NCI-H446 treated with DMSO at 0.1 percent for 48 hours (cell line): ENCODE measurements at places on chromosomes 5 and 9.

DNA sequence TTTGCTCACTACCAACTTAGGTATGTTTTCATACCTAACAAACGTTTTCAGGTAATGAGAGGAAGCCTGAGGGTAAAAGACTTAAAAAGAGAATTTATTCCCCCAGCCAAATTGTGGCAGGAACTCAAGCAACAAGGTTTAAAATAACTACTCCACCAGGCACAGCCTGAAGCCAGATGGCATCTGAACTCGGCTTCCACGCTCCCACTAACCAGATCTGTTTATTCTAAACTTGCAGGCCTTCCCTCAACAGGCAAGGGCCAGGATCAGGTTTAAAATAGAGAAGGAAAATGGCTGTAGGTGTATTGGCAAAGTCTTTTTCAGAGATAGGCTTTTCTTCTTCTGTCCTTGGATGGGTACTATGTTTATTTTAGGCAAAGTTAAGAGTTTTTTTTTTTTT, 89.4 kb downstream of the OTULIN start:
- DNase-seq, result peak; percentile 43

GRCh38 chr9:127390248-127390545, 6.8 kb upstream of the SLC2A8 start:
- DNase-seq, result no peak

DNA sequence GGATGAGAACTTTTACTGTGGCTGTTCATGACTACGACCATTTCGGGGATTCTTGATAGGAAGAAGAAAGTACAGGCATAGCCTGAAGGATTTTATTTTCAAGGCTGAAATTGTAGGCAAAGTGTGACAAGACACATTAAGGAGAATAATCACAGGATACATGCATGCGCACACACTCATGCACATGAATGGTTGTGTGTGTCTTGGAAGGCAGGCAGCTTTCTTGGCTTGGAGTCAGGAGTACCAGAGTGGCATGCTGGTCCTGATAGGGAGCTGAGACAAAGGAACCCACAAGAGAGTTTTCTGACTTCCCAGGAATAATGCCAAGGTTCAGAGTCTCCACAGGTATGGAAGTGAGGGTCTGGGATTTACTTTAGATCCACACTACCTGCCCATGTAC, 22.2 kb downstream of the PLK2 start:
- DNase-seq, result no peak

GRCh38 chr5:170327168-170327567, 29.6 kb upstream of the LCP2 start:
- DNase-seq, result no peak

- DNase-seq, result no peak
Observed at GRCh38 chr5:142057697-142058056, 44.9 kb upstream of the GNPDA1 start.

DNA sequence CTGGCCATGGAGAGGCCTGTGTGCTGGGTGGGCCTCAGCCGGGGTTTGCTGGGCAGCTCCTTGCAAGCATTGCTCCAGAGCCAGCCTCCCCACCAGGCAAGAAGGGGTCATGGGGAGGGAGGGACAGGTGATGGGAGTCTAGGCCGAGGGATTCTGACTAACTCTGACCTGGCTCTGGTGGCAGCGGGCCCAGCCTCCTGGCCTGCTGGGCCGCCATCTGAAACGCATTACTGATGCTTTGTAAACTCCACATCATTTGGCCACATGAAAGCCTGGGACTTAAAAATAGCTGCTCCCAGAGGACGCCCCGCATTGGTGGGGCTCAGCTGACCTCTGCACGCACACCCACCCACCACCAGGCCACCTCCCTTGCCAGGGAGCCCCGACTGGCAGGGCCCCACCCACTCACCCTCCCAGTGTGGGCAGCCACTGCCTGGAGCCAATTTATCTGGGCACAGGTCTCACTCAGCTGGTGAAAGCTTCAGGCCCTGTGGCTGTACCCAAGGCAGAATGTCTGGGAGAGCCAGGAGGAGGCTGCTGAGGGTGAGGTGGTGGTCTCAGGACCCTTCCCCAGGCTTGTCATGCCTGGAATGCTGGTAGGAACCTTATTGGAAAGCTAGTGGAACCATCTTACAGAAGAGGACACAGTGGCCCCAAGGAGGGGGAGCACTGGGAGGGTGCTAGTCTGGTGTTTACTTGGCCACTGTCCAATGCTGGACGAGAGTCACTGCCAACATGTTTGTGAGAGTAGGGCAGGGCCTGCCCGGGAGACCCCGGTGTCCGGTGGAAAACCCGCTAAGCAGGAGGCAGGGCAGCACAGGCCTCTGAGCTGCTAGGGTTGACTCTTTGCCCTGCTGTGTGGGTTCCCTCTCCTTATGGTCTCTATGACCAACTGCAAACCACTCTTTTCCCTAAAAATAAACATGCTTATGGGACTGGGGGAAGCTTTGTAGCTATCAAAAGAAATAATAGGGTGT, 10.8 kb downstream of the TCF7 start:
- DNase-seq, result peak; percentile 49

DNA sequence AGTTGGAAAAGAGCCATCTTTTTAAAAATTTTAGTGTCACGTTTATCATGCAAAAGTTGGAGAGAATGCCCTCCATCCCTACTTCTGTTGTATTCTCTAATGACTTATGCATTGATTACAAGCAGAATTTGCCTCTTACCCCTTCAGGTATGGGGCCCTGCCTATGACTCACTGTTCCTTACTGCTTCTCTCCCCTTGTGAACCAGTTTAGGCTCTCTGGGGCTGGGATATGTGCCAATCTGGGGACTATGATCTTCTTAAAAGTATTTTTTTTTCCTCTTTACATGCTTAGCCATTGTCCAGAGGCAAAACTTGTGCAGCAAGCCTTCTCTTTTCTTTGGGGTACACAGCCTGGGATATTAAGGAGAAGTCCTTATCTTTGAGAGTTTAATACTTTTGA, 37.4 kb downstream of the CAMK4 start:
- DNase-seq, result no peak

- DNase-seq, result peak; percentile 25
Observed at GRCh38 chr9:18208166-18209059, 265.5 kb upstream of the ADAMTSL1 start.

DNA sequence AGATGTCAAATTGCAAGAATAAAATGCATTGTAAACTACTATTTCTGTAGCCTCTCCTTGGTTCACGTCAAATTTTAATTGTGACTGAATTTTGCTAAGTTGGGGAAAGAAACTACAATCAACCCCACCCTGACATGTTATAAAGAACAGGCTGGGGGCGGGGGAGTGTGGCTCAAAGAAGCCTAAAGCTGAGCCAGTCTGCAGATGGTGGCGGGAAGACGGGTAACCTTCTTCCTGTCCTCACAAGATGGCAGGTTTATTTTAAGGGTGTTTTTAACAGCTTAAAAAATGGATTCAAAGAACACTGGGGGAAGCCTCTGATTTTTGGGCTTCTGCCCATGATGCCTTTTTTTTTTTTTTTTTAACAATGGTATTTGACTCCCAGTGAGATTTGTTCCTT, 68.5 kb upstream of the MELK start:
- DNase-seq, result no peak

DNA sequence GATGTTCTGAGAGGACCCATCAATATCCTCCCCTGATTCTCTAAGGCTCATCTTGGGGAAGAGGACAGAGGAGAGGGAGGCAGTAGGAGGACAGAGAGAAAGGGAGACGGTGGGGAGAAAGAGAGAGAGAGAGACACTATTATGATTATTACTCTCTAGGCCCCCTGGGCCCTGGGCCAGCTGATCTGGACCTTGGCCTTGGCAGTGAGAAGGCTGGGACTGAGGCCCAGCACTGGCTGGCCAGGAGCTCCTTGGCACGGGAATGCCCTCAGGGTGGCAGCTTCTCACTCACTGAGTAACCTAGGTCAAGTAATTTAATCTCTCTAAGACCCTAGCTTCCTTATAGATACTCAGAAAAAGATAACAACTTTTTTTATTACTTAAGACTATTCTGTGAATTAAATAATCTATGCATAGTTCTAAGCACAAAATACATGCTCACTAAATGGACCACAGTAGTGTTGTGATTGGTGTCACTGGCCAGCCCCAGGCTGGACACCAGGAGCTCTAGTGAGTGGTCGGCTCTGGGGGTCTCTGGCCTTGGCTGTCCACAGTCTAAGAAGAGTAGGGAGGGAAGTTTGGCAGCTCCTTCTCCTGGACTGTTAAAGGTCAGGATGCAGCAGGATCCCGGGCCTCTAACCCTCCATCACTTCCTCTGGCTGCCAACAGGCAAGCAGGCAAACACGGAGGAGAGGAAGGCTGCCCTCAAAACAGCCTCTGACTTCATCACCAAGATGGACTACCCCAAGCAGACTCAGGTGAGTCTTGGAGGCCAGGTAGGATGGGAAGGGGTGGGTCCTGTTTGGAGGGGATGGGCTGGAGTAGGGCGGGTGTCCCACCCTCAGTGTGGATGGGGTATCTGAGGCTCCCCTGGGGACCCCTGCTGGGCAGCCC, 50.0 kb downstream of the GSN start:
- DNase-seq, result no peak

GRCh38 chr9:89252651-89253267, 58.2 kb upstream of the CKS2 start:
- DNase-seq, result no peak

DNA sequence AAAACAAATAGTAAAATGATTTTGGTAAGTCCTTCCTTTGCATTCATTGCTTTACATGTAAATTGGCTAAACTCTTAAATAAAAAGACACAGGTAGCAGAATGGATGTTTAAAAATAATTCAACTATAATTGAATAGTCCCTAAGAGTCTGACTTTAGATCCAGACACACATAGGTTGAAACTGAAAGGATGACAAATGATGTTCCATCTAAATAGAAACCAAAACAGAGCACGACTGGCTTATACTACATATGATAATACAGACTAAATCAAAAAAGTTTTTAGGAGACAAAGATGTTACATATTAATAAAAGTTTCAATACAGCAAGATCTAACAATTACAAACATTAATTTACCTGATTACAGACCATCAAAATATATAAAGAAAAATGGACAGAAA, 2055.1 kb upstream of the WWC1 start:
- no peak for DNase-seq

DNA sequence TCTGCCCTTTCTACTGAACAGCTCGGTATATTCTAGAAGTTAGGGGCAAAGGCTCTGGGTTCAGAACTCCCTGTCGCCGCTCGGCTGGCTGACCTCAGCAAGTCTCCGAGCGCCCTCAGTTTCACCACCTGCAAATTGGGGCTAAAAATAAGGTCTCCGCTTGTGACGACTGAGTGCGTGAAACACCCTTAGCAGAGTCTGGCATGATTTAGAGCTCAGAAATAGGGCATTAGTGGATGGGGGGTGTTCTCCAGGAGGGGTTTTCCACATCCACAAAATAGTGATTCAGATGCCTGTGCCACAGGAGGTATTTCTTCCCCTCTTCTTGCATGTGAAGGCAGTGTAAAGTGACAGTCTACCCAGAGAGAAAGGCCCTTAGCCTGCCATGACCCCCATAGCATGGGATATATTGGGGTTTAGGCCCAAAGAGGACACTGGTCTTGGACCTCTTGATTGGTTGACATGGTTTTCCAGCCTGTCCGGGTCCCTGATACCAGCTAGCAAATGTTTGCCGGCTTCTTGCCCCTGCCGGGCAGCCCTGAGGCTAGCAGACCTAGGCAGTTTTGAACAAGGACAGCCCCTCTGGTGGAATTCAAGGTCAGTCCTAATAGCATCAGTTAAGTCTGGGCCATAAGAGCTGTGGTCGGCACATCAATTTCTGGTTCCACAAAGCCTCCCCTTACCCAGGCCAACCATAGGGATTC, 1.4 kb downstream of the ERGIC1 start:
- no peak for DNase-seq

GRCh38 chr9:130994135-130995085, 14.6 kb upstream of the LAMC3 start:
- no peak for DNase-seq

DNA sequence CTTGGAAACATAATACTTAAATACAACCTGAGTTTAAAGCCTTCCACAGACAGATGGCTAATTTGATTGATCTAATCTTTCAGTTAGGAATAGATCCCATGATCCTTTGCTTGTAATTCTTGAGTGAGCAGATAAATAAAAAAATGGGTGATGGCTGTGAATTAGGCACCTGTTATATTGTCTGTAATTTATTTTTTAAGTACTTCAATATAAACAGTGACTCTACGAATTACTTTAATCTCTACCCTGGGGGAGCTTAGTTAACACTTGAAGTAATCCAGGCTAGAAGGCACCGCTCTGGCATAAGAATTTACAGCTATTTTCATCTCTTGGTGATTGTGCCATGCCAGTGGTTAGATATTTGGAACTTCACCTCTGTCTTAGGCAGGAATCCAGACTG, 9.0 kb downstream of the EGFLAM start:
- no peak for DNase-seq

- peak; percentile 79 for DNase-seq
Observed at GRCh38 chr5:139147483-139148087, 50.6 kb downstream of the SIL1 start.

- DNase-seq, result no peak
Observed at GRCh38 chr5:131789765-131790164, 7.1 kb downstream of the FNIP1 start.

DNA sequence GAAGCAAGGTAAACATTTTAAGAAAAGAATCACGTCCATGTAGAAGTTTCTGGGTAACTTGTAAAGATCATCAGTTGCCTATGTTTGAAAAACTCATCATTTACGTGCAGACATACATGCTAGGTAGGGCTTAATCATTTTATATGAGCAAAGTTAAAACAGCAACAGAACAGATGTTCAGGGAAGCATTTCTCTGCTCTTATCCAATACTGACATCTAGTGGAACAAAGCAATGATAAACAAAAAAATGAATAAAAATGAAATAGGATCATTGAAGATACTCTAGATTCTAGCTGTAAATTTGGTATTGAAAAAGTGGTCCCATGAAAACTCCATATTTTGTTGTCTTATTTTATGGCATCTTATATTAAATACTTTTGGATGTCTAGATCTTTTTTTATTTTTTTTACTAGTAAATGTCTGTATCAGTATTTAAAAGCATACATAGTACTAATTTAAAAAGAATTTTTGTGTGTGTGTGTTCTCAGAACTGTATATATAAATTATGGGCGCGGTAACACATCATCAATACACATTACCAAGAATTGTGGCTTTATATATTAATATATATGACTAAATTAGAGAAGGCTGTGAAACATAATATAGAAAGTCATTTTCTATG, 1050.2 kb downstream of the CDH12 start:
- DNase-seq, result peak; percentile 56

DNA sequence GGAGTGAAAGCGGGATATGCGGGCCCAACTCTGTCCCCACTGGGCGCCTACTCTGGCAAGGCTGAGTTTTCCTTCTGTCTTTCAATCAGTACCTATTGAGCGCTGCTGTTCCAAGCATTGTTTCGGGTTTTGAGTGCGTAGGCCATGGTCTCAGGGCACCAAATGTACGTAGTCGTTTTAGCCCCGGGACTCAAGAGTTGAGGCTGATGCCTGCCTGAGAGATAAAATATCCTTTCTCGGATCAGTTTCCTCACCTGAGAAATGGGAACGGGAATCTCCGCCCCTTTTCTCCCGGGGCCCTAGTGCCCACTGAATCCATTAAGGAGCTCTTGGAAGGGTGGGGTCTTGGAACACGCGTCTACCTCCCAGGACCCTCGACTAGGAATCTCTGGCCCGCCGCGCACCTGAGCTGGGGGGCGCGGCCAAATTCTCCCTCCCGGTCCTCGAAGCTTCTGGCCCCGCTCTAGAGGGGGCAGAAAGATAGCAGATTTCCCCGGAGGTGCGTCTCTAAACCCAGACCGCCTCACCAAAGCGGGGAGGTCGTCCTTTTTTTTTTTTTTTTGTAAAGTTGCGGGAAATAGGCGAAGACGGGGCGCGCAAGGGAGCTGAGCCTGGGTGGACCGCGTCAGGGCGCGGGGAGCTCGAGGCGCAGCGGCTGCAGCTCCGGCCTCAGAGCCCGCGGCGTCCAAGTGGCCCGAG, 494 bp upstream of the CXXC5 start:
- DNase-seq, result no peak
